ENCODE measurements at places on chromosomes 2 and 18. TPM values are rescaled to one million over a fixed set of nuclear protein-coding genes. Genes with fewer than 3 reads are reported as not detected.
A peak's percentile ranks its signal among the peaks of the same experiment; 100 is the strongest.

- DNase-seq = no peak
These were observed 938.9 kb downstream of the CPS1 start for GRCh38 chr2:211495339-211495738.

DNA sequence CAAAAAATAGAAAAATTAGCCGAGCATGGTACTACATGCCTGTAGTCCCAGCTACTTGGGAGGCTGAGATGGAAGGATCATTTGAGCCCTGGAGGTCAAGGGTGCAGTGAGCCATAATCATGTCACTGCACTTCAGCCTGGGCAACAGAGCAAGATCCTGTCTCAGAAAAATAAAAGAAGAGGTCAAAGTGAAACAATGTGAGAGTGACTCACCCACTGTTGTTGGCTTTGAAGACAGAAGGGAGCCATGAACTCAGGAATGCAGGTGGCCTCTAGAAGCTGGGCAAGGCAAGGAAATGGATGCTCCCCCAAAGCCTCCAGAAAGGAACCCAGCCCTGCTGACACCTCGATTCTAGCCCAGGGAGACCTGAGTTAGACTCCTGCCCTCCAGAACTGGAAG, 3.7 kb upstream of the TMEM214 start:
- no peak for DNase-seq

GRCh38 chr18:1466035-1466434, 561.4 kb downstream of the ADCYAP1 start:
- no peak for DNase-seq

GRCh38 chr2:231597627-231598026, 5.0 kb downstream of the TEX44 start:
- no peak for DNase-seq

- DNase-seq = no peak
These were observed 85.9 kb upstream of the RTN4 start for GRCh38 chr2:55136138-55136541.

- DNase-seq = no peak
These were observed 673.8 kb downstream of the ADCYAP1 start for GRCh38 chr18:1578505-1578904.

DNA sequence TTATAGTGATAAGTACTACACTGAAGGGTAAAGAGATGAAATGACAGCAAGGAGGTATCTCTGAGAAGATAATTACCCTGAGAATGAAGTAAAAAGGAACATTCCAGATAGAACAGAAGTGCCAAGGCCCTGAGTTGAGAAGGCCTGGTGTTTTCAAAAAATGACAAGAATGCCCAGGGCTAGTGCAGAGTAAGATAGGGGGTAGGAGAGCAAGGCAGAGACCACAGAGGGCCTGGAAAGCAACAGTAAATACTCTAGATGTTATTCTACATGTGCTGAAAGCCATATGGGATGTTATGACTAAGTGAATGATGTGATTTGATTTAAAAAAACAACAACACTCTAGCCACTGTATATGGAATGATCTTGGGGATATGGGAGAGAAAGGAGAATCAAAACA, 52.3 kb downstream of the BAZ2B start:
- no peak for DNase-seq

DNA sequence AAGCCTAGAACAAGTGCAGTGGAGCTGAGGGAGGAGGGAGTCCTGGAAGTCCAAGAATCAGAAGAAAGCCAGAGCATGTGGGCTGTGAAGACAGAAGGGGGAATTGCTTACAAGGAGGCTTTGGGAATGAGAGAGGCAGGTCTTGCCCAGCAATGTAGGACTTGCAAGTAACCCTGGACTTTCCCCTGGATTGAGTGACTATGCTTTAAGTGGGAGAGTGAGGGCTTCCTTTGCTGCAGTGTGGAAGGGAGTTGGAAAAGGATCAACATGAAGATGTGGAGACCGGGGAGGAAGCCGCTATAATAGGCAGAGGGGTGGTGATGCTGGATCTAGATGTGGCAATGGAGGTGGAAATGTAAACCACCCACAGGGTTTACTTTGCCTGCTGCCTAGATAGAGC, 13.8 kb upstream of the SCYGR1 start:
- no peak for DNase-seq

- DNase-seq = no peak
These were observed 128.0 kb upstream of the TACR1 start for GRCh38 chr2:75327334-75327733.

- DNase-seq = peak; percentile 22
These were observed 157.6 kb downstream of the ARL6IP6 start for GRCh38 chr2:152875701-152876695.

DNA sequence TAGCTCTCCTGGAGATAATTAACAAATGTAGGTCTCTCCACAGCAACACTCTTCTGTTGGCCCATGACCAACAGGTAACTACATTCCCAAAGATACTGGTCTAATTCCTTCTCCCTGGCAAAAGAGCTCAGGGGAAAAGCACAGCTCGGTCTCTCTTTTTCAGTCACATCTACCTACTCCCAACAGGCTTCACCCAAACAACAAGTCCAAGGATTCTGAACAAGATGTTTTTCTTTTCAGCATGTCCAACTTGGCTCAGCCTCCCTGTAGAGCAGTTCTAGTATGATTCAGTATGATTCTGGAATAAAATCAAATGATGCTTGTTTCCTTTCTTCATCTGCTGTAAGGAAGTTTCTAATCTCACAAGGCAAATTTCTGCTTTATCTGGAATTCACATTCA, 1704.8 kb upstream of the PIK3C3 start:
- DNase-seq = no peak

DNA sequence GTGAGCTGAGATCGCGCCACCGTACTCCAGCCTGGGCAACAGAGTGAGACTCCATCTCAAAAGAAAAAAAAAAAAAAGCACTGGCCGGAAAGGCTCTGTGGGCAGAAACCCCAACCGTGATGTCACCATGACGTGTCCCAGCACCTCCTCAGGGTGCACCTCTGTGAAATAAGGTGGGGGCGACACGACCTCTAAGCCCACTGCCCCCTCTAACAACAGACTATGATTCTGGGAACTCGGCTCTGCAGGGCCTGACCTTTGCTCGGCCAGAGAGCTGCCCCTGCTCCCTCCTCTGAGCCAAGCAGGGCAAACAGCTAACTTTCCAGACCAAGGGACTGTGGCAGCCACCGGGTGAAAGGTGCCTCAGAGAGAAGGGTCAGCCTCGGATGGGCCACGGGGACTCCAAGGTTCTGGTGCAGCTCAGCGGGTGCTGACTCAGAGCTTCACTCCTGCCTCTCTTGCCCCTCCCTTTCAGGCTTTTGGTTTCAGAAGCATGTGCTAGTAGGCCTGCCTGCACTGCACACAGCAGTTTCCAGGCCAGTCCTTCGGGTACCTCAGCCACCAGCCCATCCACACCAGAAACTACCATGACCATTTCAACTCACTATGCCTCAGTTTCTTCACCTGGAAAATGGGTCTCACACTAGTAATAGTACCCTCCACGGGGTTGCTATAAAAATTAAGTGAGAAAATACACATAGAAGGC, 8.0 kb downstream of the TMBIM1 start:
- DNase-seq = peak; percentile 84

DNA sequence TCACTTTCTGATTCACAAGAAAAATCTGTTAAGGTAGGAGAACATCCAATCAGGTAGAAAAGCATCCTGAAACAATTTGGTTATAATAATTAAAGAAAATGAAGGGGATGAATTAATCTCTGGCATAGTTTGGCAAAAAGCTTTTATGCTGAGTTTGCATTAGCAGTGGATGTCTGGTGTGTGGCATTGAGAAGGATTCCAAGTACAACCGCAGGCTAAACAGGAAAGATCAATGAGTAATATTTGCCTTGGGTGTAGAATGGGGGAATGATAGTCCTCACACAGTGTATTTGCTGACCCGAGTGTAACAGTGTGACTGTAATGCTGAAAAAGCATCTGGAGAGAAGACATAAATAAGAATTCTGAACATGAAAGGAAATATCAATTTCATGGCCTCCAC, 68.3 kb upstream of the SESTD1 start:
- peak; percentile 78 for DNase-seq

GRCh38 chr2:126781206-126781605, 117.5 kb upstream of the TEX51 start:
- no peak for DNase-seq

DNA sequence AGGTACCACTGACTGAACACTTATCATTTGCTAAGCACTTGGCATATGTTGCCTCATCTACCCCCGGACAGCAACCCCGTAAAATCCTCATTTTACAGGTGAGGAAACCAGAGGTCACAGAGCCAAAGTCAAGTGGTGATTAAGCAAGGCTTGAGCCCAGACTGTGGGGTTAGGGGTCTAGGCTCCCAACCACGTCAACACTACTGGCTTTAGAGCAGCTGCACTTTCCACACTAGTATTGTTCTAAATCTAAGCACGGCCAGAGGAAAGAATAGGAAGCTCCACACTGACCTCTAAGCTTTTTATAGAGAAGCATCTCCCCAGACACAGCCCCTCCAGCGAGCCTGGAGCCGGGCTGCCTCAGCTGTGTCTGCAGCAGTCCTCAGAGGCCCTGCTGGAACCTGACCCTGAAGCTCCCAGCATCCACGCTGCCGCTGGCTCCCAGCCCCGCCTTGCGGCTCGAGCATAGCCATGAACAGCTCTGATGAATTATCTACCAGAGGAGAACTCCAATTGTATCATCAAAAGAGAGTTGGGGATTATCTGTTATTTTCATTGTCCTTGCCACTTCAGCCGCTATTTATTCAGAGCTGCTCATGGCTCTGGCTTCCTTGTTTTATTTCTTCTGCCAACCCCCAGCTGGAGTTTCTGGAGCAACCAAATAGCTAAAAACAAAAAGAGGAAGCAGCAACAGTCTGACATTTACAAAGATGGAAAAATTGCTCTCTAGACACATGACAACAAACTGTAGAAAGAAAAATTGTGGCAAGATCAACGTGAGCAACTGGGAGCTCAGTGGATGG, 62.2 kb upstream of the RTN4 start:
- peak; percentile 94 for DNase-seq

DNA sequence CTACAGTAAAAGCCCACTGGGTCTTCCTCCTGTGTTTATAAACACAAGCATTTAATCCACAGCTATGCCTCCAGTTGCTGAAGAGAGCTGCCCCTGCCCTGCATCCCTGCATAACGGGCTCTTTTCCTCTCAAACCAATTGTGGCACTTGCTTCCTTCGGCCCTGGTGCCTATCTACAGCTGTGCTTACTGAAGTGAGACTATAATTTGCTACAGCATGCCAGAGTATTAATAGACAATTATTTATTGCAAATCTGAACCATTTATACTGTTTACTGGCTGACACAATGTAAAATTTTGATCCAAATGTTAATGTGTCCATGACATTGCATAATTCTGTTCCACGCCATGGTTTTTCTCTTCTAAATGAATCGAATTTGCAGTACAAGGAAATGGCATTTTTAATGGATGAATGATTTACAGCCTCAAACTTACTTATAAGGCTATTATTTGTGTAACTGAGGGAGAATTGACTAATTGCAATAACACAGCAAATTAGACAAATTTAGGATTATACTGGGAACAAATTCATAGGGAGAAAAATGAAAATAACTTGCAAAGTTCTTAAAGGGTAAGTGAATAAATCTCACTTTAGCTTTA, 457.0 kb upstream of the HNRNPA3 start:
- no peak for DNase-seq

DNA sequence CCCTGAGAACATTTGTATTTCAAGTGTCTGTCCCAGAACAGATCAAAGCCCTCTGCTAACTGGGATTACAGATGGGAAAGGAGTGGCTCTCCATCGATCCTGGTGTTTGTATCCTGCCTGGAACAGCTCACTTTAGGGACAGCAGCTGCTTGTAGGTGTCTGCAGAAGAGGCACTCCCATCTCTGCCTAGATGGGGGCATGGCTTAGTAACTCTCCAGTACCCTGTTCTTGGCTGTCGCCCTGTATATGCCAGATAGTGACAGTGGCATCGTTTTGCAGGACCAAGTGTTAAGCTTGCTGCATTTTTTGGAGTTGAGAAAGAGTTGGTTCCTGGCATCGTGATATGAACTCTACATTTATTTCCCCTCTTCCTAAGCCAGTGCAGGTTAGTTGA, 189.9 kb downstream of the SH3RF3 start:
- no peak for DNase-seq

GRCh38 chr2:84077496-84077895, 381.6 kb downstream of the SUCLG1 start:
- peak; percentile 2 for DNase-seq

- DNase-seq = no peak
These were observed 89.6 kb upstream of the PMAIP1 start for GRCh38 chr18:59810183-59810582.

GRCh38 chr18:21115519-21116411, 4.2 kb upstream of the ROCK1 start:
- DNase-seq = peak; percentile 59

- DNase-seq = no peak
These were observed 72.0 kb downstream of the MERTK start for GRCh38 chr2:111970453-111970852.

- no peak for DNase-seq
These were observed 17.7 kb downstream of the BOK start for GRCh38 chr2:241576293-241576654.

GRCh38 chr2:159015174-159015573, 46.7 kb downstream of the TANC1 start:
- DNase-seq = no peak

DNA sequence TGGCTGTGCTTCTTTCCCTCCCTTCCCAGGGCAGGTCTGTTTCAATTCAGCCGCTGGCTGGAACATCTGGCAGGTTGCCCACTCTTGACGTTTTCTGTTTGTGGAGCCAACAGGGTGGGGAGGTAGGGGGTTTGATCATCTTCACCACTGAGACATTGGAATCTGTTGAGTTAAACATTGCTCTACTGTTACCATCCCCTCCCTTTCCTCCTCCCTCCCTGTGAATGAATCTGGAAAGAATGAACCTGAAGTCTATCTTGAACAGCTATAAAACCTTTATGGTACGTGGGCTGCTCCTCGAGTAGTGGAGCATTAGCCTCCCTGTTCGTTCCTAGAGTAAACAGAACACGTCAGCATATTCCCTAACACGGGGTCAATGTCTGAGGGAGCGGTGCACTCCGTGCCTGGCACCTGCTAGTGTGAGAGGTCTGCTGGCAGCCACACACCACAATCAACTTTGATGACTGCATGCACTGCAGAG, 249.9 kb upstream of the RBBP8 start:
- DNase-seq = no peak

- no peak for DNase-seq
These were observed 32.3 kb upstream of the NABP1 start for GRCh38 chr2:191645434-191646162.

- no peak for DNase-seq
These were observed 189.9 kb downstream of the CMPK2 start for GRCh38 chr2:6675791-6676190.

GRCh38 chr2:172926785-172927640, 148.6 kb upstream of the MAP3K20 start:
- DNase-seq = no peak

Gene CTAGE1
- total RNA-seq = not detected

Gene EPAS1
- 14.8 TPM for total RNA-seq

Gene ELP2
- total RNA-seq = 48.2 TPM

Gene GPR75
- 0.92 TPM for total RNA-seq

Gene DSEL
- total RNA-seq = 164 TPM

Gene SLC5A7
- not detected for total RNA-seq

Gene HOXD3
- total RNA-seq = not detected

Gene KCNG3
- not detected for total RNA-seq

Gene DCDC2C
- not detected for total RNA-seq

Gene HOXD1
- not detected for total RNA-seq
